ENCODE measurements at places on chromosomes 16 and 17.

DNA sequence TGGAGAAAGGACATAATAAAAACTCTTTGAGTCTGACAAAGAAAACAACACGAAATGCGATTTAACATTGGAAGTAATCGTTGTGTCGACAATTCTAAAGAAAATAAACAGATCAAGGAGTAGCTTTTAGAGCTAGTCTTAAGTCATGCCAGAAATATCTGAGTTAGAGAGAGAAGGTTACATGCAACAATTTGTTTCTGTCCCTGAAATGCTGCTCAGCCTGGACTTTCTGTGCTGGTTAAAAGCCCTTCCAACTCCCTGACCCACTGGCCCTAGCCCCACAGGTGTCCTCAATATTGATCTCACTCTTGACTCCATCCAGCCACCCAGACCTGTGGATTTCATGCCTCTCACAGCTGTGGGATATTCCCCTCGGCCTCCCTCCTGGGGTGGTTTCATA is 33.2 kb upstream of the TEX2 start:
- no peak for DNase-seq

- no peak for DNase-seq
Measured at GRCh38 chr16:10428433-10429168, 42.7 kb downstream of the ATF7IP2 start.

DNA sequence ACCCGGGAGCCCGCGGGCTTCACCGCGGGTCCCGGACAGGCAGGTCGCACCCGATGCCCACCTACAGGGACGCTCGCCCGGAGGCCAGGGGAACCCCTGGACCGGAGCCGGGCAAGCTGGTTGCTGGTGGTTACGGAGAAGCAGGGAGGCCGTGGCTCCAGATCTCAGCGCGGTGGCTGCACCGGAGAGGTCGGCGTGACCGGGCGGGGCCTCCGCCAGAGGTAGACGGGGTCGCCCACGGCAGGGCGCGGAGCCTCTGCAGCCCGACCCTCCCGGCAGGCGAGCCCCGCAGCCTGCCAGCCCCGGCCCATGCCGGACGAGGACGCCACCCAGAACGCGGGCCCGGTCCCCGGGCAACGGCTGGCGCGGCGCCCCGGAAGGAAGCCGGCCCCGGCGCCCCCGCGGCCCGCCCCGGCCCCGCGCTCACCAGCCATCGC is 341 bp downstream of the PCYT2 start:
- no peak for DNase-seq

GRCh38 chr16:4115209-4115948 is 863 bp downstream of the ADCY9 start:
- peak; percentile 76 for DNase-seq

- no peak for DNase-seq
Measured at GRCh38 chr16:89085755-89086154, 7.9 kb upstream of the ACSF3 start.

GRCh38 chr17:700504-701094 is 14.0 kb downstream of the VPS53 start:
- DNase-seq = no peak

DNA sequence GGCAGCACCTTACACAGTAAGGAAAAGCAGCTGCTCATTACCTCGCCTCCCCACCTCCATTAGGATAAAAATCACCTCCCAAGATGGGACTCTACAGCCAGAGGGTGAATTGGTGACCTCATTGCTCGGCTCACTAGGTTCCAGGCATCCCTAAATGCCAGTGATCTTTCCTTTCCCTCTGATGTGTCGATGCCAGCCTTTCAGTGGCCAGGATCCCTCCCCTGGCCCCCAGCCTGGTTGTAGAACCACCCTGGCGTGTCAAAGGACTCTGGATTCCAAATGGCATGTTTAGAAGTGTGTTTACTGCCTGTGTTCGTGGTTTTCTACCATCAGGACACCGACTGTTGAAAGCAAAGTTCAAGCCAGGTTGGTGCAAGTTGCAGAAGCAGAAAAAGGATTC is 72.1 kb upstream of the LYRM9 start:
- no peak for DNase-seq

- no peak for DNase-seq
Measured at GRCh38 chr17:66545918-66546317, 243.5 kb downstream of the PRKCA start.

DNA sequence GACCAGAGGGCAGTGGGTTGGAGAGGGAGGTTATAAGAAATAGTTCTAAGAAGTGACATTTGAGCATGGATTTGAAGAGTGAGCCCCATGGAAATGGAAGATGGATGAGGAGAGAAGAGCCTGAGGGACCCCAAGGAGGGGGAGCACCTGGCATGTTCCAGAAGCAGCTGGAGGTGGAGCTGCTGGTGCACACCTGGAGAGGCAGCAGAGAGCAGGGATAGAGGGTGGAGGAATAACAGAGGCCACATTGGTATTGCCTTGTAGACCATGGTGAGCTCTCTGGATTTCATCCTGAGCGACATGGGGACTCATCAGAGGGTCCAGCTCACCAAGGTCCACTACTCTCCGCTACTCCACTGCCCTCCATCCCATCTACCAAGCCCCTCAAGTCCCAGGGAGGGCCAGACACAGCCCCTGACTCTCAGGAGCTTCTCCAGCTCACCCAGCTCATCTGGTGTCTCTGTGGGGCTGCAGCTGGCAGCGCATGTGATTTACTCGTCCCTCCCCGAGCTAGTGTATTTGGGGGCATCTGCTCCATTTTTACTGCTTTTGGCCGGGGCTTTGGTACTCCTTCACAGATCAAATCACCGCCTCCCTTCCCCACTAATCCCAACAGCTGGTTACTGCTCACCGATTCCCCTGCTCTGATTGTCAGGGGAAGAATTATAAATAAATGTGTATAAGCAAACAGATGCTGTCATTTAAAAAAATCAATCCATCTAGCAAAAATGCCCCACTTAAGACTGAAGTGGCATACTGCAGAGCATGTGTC is 22.1 kb upstream of the KDM8 start:
- no peak for DNase-seq

GRCh38 chr16:66052745-66053144 is 313.7 kb upstream of the CDH5 start:
- no peak for DNase-seq

DNA sequence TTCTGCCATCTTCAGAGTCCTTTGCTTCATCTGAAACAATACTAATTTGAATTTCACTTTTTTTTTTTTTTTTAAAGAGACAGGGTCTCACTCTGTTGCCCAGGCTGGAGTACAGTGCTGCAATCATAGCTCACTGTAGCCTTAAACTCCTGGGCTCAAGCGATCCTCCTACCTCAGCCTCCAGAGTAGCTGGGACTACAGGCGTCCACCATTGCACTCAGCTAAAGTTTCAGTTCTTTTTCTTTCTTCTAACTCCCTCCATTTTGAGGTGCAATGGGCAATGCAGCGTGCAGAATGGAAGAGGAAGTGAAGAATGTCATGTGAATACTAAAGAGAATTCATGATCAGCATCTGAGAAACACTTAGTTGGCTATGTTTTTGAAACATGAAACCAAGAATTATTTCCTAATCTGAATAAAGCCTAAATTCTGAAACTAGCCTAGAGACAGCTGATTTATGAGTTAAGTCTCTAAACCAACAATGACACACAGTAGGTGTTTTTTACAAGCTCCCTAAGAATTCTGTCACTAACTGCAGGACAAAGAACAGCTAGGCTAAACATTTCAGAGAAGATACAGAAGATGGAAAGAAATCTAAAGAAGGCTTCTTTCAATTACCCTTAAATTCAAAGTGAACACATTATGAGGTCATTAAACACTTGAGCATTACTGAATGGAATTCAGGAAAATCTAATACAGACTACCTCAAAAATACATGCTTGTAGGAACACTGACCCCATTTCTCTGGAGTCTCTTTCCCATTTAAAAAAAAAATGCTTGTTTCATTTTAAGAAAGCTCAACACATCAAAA is 21.0 kb downstream of the SNN start:
- peak; percentile 45 for DNase-seq

- no peak for DNase-seq
Measured at GRCh38 chr16:89986600-89986999, 32.7 kb downstream of the DBNDD1 start.

DNA sequence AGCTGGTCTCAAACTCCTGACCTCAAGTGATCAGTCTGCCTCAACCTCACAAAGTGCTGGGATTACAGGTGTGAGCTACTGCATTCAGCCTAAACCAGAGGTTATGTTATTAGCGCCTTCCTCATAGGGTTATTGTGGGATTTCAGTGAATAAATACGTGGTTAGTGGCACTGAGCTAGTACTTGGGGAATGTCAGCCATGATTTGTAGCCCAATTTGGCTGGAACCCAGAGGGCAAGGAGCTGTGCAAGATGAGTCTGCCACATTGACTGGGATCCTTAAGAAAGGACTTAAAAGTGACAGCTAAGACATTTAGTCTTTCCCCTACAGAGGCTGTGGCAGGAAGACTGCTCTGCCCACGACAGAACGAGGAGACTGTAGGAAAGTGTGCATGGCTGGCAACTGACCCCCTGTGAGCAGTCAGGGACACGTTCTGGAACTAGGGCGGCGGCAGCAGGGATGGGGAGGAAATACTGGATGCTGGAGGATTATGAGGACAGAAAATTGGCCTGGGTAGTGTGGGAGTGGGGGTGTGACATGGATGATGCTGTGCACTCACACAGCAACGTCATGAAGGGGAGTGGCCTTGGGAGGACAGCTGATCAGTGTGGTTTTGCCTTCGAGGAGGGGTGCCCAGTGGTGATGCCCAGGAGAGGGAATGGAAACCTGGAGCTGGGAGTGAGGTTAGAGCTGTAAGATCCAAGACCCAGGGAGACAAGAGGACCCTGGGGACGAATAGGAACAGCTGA is 14.6 kb downstream of the ATP5PD start:
- peak; percentile 77 for DNase-seq

- DNase-seq = no peak
Measured at GRCh38 chr17:21268596-21269188, 15.5 kb upstream of the NATD1 start.

DNA sequence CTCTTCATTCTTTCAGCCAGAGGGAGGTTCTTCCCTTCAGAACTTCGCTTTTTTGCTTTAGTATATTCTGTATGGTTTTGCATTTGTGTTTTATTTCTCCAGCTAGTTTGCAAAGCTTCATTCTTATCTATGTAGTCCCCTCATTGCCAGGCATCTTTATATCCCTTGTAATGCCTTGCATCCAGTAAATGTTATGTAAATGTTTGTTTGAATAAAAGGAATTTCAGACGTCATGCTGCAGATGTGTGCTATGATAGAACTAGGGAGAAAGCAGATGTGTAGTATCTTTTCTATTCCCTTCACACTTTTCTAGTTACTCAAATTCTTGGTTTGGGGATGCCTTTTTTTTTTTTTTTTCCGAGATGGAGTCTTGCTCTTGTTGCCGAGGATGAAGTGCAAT is 62.6 kb upstream of the RASL10B start:
- DNase-seq = no peak

DNA sequence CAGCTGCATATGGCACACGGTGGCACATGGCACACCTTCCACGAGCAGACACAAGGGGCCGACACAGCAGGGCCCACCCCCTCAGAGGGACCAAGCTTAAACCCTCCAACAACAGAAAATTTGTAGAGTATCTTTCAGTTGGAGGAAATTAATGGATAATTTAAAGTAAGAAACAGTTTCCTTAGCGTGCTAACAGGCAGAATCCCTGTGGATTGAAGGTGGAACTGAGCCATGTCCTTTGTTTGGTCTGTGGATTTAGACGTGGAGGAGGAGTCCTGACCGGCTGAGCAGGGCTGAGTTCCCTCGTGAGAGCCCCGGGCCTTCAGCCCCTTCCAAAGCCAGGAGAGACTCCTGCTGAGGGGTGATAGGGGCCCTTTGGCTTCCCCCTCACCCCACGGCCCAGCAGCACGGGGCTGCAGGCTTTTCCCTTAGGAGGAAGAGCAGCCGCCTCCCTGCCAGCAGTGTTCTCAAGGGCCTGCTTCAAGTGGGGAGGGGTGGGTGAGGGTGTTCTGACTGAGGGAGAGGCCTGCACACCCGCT is 1.4 kb upstream of the CYB561 start:
- no peak for DNase-seq

GRCh38 chr16:48955837-48956236 is 325.8 kb downstream of the CBLN1 start:
- no peak for DNase-seq

DNA sequence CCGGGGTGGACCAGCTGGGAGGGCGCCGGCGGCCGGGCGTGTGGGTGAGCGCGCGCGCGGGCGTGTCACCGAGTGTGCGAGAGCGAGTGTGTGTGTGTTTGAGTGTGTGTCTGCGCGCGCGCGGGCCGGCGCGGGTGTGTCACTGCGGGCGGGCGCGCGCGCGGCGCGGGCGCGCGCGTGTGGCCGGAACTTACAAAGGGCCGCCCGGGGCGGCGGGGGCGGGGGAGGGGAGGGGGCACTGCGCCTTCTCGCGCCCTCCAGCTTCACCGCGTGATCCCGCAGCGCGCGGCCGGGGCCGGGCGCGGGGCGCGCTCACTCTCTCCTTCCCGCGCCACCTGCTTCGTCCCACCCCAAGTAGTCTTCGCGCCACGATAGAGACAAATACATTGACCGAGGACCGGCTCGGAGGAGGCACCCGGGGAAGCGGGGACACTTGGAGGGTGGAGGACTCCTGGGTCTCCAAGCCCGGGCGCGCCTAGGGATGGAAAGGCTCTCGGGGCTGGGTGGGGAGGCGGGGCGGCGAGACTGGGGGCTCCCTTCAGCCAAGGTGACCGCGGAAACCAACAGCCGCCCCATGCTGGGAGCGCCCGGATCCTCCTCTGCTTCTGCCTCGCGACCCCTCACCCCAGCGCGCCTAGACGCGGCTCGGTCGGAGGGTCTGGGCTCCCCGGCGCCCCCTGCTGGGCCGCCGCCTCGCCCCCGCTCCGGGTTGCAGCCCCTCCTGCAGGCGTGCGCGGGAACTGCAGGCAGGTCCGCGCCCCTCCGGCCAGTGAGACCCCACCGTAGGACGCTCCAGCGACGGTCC is at the start of gene SRCIN1:
Gene SRCIN1 (minus strand): TSS at position 112 of the 805 bp plus-strand sequence. CDS start 247 bp downstream, outside the sequence.
- peak; percentile 79 for DNase-seq

- no peak for DNase-seq
Measured at GRCh38 chr16:78920621-78921020, 679.9 kb downstream of the MAF start.

GRCh38 chr16:71387045-71387871 is 28.7 kb downstream of the CALB2 start:
- no peak for DNase-seq

DNA sequence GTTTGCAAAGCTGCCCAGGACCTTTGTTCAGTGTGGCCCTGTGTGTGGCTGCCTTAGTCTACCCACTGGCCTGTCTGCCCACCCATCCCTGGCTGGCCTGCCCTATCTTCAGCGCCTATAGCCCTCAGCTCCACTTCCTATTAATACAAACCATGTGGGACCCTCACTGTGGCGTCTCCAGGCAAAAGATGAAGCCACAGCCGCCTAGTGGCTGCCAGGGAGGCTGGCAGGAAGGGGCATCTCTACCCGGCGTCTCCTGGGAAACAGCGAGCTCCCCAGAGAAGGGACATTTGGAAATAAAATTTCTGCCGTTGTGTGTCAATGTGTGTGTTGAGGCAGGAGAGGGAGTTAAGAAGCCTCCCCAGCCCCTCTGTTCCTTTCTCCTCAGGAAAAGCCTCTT is 31.5 kb downstream of the NEUROD2 start:
- DNase-seq = no peak
